ENCODE measurements at places on chromosomes 4 and X.
A peak's percentile ranks its signal among the peaks of the same experiment; 100 is the strongest.

DNA sequence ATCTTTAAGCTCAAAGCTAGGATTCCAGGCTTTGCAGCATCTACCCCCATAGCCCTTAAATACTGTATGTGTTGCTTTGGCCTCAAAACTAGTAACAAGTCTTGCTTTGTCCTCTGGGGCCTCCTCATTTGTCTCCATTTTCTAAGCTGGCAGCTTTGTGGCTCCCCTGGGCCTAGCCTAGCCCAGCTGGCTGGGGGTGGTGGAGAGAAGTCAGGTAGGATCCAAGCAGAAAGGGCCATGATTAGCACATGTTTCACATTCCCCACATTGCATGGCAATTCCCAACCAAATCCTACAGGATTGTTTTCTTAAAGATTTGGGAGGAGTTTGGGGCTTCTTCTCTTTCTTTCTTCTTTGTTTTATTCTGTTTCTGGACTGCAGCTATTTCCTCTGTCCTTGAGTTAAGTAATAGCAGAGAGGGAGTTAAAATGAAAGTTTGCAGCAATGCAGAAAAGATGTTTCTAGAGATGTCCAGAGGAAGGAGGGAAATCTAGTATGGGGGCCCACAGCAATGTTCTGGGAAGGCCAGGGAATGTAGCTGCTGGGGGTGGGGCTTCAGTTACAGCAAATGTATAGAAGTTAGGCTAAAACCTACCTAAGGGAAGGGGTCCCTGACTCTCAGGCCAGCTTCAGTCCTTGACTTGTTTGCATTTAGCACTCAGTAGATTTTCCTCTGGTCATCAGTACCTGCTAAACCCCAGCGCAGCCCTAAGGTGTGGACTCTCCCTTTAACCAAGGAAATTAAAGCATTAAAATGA, 92.1 kb downstream of the SHROOM4 start:
- DNase-seq = no peak

DNA sequence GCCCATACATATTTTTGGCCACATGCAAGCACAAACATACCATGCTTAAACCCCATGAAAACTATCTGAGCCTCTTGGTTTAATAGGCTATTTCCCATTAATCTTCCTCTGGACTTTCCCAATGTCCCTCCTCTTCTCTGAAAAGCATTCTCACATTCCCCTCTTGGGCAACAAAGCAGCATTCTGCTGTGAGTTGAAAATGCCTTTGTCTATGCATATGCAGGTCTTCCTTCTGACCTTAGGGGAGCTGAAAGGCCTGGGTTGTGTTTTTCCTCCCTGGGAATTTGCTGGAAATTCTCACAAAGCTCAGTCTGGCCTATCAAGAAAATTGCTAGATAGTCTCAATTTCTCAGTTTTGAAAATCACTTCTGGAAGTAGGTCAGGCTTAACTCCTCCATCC, 4.2 kb downstream of the VSIG4 start:
- DNase-seq = no peak

DNA sequence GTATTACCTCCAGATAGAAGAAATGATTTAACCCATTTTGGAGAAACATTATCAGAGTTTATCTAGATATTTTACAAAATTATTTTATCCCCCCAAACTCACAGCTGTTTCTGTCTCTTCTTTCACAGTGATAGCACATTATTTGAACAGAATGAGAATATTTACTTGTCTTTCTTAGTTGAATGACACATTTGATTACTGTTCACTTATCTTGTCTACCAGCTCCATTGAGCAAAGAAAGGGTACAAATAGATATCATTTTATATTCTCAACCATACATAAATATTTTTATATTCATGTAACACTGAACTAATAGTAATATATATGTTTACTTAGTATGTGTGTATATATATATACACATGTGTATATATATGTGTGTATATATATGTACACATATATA, 364.2 kb downstream of the GALNTL6 start:
- DNase-seq = no peak

- no peak for DNase-seq
Observed at GRCh38 chr4:10460313-10461047, 3.3 kb upstream of the ZNF518B start.

GRCh38 chrX:21831496-21831895, 7.9 kb upstream of the MBTPS2 start:
- no peak for DNase-seq

DNA sequence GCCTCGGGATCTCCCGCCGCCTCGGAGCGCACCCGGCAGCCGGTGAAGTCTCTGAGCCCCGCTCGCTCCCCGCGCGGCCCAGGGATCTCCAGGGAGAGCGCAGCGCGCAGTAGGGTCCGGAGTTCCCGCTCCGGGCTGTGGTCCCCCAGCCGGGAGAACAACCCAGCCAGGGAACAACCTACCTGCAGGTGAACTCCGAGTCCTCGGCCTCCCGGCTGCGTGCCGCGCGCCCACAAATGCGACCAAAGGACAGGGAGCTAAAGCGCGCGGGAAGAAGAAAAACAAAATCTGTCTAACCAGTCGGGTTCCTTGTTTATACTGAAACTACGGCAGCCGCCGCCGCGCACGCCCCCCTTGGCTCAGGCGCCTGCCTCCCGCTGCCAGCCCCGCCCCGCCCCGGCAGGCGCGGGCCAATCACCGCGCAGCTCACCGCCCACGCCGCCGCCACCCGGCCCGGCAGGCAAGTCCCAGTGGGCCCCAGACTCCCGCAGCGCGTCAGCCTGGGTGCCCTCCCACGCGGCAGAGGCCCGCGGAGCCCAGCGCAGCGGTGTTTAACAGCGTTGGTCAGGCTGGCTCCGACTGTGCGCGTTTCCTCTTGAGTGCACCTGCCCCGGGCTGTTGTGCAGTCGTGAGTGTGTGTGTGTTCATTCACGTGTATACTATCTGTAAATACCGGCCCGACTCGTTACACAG, at the start of gene RASGEF1B:
RASGEF1B (minus strand) TSS at position 320 of the 693 bp plus-strand sequence. CDS start 12,399 bp downstream, outside the sequence.
- peak; percentile 61 for DNase-seq

DNA sequence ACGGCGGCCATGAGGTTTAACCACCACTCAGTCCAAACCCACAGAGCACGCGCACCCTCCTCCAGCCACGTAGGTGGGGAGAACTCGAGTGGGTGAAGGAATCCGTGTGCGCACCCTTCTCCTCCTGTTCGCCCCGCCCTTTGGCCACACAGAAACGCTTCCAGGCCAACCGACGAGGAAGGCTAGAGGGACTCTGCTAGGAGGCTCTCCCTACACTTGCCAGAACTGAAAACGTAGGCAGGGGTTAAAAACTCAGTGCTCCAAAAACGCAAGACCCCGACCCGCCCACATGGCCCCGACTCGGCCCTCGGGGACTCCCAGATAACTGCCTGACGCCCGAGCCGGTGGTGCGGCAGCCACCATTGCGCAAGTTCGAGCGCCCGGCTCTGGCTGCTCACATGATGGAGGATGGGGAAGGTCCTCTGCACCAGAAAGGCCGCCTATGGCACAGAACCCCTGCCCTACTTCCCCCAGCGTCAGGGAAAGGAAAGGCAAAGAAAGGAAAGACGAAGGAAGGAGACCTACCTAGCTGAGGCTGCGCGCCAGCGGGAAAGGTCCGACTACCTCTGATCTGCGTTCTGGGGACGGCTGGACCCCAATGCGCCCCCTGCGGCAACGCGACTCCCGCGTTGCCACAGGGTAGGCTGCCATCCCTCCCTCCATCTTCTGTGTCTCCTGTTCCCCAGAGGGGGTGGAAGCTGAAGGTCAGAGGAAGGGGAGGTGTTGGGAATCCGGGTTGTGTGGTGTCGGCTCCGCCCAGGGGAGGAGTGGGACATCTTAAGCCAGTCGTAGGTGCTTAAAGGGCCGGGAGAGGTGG, 201.9 kb upstream of the AGTR2 start:
- DNase-seq = peak; percentile 14

DNA sequence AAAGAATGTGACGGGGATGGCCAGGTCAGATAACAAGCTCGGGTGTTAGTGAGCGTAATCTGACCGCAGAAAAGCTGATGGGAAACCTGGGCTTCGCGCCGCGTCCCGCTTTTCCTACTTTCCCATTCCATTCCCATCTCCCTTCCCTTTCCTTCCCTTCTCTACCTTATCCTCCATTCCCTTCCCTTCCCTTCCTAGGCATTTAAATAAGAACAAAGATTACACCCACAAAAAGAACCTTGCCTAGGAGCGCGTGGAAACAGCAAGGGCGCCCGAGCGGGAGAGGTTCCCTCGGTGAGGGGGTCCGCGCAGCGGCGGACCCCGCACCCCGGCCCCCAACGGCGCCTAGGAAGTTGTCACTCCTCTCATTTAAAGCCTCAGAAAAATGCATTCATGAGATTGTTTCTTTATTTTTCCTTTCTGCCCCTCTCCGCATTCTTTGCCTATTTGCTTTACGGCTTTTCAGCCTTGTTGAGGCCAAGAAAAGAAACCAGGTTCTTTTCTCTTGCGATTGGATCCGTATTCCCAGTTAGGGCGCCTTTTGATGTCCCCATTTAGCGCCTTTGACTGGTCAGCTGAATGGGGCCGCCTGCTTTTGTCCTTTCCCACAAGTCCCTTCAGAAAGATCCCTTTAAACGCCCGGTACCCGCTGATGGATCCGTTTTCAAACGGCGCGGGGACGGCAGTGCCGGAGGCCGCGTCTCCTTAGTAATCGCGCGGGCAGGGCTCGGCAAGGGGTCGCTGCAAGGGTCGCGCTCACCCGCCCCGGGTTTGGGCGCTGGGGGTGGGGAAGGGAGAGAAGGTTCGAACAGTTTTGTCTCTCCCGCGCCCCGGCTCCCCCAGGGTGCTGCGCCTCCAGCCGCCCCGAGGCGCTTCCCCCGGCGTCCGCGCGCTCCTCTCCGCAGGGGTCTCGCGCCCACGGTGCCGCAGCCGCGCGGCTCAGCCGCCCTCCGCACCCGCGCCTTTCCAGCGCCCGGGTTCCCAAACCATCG, 54.1 kb upstream of the TMEM33 start:
- DNase-seq = no peak

All from fibroblast of villous mesenchyme (primary cell).